ENCODE measurements at places on chromosomes 6 and 20.

- no peak for DNase-seq
Observed at GRCh38 chr6:130810307-130811030, 16.7 kb upstream of the SMLR1 start.

- DNase-seq: no peak
Observed at GRCh38 chr6:149131891-149132290, 185.6 kb upstream of the TAB2 start.

GRCh38 chr6:4585682-4586468, 190.3 kb upstream of the CDYL start:
- no peak for DNase-seq

GRCh38 chr20:45067558-45067957, 33.4 kb downstream of the KCNS1 start:
- no peak for DNase-seq

DNA sequence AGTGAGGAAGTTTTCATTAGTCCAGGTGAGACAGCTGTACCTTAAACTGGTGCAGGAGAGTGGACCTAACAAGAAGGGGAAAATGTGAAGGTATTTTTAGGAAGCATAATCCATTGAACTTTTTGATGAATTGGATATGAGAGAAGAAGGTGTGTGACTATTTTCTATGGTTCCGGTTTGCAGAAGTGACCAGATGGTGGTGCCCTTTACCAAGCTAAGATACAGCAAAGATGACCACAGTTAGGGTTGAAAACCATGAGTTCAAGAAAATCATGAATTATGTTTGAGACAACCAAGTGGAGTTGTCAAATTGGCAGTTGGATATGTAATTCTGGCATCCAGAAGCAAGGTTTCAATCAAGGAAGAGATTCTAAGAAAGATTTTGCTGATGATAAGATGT, 61.9 kb upstream of the NRSN1 start:
- no peak for DNase-seq

- DNase-seq: no peak
Observed at GRCh38 chr6:39834866-39835265, 42.7 kb downstream of the DAAM2 start.

GRCh38 chr20:46673394-46674252, 15.6 kb downstream of the TP53RK start:
- DNase-seq: no peak

GRCh38 chr6:167678102-167679101, 148.3 kb upstream of the AFDN start:
- DNase-seq: no peak

- DNase-seq: no peak
Observed at GRCh38 chr6:112227411-112227810, 27.0 kb downstream of the LAMA4 start.

DNA sequence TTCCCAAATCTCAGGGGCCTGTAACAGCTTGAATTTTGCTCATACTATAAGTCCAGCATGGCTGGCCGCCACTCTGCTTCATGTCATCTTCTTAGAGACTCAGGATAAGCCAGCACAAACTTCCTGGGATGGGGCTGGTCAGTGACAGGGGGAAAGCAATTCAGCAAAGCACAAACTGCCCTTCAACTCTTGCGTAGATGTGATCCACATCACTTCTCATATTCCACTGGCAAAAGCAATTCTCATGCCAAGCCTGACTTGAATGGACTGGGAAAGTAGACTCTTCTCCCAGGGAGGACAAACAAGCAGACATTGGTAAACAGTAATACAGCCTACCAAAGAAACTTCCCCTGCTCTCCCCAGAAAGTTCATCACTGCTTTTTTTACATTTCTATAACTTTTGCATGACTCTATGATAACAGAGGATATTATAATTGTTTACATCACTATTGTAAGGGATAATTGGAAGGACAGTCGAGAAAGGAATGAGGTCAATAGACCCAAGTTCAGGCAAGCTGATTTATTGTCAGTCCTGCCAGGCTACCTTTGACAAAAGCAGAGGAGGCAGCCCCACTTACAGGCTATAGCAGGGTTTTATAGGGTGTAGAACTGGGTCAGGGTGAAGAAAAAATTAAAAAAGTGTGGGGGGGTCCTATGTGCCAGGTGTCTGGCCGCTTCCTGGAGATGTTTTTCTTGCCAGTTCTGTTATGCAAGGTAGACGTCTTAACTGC, 37.4 kb downstream of the RBM24 start:
- DNase-seq: no peak

- peak; percentile 48 for DNase-seq
Observed at GRCh38 chr6:2857580-2858337, 16.1 kb upstream of the SERPINB1 start.

- DNase-seq: peak; percentile 41
Observed at GRCh38 chr6:108560463-108561308, at the start of gene FOXO3. Gene FOXO3 (plus strand): TSS chr6:108560917. CDS start chr6:108561209, 292 bp downstream.

DNA sequence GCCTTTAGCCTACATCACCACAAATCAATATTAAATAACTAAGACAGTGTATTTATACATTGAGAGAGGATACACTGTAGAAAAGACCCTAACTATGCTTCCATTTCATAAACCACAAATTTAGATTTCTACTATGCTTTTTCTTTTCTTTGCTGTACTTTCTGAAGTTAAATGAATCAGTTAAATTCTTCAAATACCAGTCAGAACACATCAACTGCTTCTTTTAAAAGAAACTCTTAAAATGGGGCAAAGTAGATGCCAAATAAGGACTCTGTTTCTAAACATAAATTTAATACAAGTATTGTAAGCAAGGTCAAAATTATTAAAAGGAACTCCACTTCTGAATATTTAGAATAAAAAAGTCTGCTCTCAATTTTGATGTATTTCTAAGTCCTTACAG, 76.9 kb downstream of the GMDS start:
- no peak for DNase-seq

GRCh38 chr6:31763619-31763940, 1.1 kb downstream of the SAPCD1 start:
- no peak for DNase-seq

- DNase-seq: no peak
Observed at GRCh38 chr6:26260110-26260637, 104.8 kb upstream of the BTN3A2 start.

DNA sequence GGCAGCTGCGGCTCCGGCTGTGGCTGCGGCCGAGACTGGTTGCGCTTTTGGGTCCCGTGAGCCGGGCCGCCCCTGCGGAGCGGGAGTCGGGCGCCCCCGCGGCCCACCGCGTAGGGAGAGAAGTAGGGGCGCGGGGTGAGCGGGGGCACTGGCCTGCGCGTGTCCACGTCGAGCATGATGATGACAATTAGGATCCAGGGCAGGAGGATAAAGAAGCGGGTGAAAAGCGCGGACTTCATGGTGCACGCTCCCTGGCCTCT, 739 bp downstream of the B3GAT2 start:
- no peak for DNase-seq

- no peak for DNase-seq
Observed at GRCh38 chr6:49675816-49676215, 37.5 kb downstream of the CRISP2 start.

GRCh38 chr6:5744497-5744896, 262.2 kb downstream of the NRN1 start:
- DNase-seq: no peak

- DNase-seq: no peak
Observed at GRCh38 chr20:41279546-41280225, 37.8 kb downstream of the ZHX3 start.
